ENCODE measurements at places on chromosomes 2 and 18.

DNA sequence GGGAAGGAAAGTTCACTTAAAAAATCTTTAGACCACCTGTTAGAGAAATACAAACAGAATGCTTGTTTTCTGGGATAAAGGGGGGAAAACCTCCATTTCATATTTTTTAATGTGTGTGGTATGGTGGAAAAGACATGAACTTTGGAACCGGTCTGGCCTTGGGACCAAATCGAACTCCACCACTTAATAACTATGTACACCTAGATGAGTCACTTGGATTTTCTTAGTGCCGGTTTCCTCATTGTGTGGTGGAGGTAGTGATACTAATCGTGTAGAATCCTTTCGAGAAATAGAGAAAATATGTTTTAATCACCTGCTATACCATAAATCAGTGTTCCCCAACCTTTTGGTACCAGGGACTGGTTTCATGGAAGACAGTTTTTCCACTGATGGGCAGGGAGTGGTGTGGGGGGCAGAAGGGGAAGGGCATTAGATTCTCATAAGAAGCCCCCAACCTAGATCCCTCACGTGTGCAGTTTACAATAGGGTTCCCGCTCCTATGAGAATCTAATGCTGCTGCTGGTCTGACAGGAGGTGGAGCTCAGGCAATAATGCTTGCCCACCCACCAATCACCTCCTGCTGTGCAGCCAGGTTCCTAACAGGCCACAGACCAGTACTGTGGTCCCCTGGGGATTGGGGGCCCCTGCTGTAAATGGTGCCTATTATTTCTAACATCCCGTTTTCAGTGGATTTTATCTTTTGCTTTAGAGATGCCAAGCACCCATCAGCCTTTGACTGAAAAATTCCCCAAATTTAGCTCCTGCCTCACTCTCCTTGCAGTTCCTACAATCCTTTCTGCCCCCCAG lies 308.8 kb downstream of the PRKCE start:
- DNase-seq: no peak

- no peak for DNase-seq
These were observed 102.9 kb downstream of the SLC39A10 start for GRCh38 chr2:195759877-195760276.

GRCh38 chr18:22841840-22842239 lies 91.3 kb upstream of the RBBP8 start:
- DNase-seq: no peak

- DNase-seq: peak; percentile 3
These were observed 1064.1 kb upstream of the CNTNAP5 start for GRCh38 chr2:122960759-122961641.
